ENCODE measurements at places on chromosomes 13 and 19.

GRCh38 chr13:112244061-112244460, 132.1 kb upstream of the SPACA7 start:
- no peak for DNase-seq

- DNase-seq = peak; percentile 84
Observed at GRCh38 chr19:37468961-37469777, at the start of gene ZNF570. ZNF570 (plus strand) TSS chr19:37469356; CDS start chr19:37470355, 999 bp downstream.

GRCh38 chr13:100515410-100515800, 73.2 kb downstream of the GGACT start:
- no peak for DNase-seq

- peak; percentile 36 for DNase-seq
Observed at GRCh38 chr13:100506154-100506553, 82.4 kb downstream of the GGACT start.

DNA sequence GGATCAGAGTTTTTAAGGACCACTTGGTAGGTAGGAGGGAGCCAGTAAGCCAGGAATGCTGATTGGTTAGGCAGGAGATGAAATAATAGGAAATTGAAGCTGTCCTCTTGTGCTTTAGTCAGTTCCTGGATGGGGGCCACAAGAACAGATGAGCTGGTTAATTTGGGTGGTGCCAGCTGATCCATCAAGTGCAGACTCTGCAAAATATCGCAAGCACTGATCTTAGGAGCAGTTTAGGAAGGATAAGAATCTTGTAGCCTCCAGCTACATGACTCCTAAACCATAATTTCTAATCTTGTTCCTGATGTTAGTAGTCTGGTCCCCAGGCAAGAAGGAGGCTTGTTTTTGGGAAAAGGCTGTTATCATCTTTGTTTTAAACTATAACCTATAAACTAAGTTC, 117.9 kb upstream of the GPR12 start:
- DNase-seq = no peak

DNA sequence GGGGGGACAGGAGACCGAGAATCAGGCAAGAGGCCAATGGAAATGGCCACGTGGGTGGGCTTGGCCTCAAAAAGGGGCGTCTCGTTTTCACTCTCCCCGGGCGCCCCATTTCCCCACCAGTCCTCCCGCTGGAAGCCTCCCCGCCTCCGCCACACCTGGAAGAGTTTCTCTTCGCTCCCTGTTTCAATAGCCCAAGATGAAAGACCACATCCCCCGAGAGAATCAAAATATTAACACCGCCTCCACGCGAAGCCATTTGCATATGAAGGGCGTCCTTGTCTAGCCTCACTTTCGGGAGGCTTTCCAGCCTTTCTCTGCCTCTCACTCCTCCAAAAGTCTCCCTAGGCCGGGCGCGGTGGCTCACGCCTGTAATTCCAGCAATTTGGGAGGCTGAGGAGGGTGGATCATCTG, 691 bp upstream of the OLFM2 start:
- DNase-seq = no peak
